Gastrocnemius medialis (tissue), 4 donors: ENCODE measurements at places on chromosomes 4 and X. TPM values are rescaled to one million over a fixed set of nuclear protein-coding genes. Genes with fewer than 3 reads are reported as not detected.

Gene MAGEA2
- not detected for total RNA-seq

Gene FNIP2
- 32.8 TPM for total RNA-seq

- no peak for DNase-seq
Observed at GRCh38 chrX:76454456-76454927, 27.0 kb downstream of the MAGEE1 start.

Gene CT45A2
- total RNA-seq: not detected

- DNase-seq: no peak
Observed at GRCh38 chr4:2135083-2135482, 76.0 kb downstream of the NAT8L start.

Gene HTN3
- total RNA-seq: not detected

Gene SUPT20HL2
- total RNA-seq: not detected

Gene ODAPH
- not detected for total RNA-seq

DNA sequence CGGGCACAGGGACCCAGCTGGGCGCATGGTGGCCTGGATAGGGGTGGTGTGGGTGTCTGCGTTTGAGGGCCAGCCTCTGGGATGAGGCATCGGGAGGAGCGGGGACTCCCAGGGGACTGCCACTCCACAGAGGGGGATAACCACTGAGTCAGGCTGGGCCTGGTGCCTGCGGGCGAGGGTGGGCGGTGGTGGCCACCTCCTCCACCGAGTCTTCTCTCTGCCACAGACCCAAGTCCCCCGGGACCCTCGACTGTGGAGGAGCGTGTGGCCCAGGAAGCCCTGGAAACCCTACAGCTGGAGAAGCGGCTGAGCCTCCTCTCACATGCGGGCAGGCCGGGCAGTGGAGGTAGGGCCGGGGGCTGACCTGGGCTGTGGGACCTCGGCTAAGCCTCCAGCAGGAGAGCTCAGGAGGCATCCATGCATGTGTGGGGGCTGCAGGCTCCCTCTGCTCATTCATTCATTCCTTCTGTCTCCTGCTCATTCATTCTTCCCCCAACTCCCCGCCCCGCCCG, 26.4 kb downstream of the DOK7 start:
- no peak for DNase-seq

DNA sequence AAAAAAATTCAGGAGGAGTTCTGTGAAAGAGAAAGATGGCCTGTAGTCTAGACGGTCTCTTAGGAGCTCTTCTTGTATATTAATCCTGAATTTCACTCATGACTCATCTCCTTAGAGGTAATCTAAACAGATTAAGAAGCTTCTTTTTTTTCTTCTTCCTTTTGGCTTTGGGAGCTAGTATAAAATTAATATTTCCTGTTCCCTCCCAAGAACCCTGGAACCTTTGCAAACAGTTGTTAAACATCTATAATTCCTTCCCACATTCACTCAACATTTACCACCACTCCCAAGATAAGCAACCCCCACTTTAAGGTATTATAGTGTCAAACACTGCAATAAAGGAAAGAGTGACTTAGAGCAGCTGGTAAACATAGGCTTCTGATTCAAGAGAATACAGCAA, 146.4 kb upstream of the EDNRA start:
- no peak for DNase-seq

DNA sequence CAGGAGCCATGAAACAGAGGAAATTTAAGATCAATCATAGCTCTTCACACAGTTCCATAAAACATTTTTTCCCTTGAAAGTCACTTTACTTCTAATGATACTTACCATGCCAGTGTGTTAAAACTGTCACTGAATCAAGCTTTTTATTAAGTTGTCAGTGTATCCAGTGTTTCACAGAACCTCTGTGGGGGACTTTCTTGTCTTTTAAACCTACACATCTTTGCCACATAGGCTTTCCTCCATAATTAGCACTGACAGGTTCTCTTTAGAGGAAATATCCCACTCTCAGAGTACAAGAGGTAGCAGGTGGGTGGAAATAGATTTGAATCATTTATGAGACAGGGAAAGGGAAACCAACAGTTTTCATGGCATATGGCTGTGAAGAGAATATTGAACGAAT, 25.8 kb upstream of the DYNLT3 start:
- no peak for DNase-seq

GRCh38 chr4:43990551-43990950, 458.1 kb downstream of the KCTD8 start:
- no peak for DNase-seq

Gene RTL3
- total RNA-seq: 0.67 TPM

GRCh38 chr4:124386648-124387047, 325.9 kb downstream of the ANKRD50 start:
- no peak for DNase-seq
